ENCODE measurements at places on chromosomes 3 and 15. TPM values are rescaled to one million over a fixed set of nuclear protein-coding genes. Genes with fewer than 3 reads are reported as not detected.

DNA sequence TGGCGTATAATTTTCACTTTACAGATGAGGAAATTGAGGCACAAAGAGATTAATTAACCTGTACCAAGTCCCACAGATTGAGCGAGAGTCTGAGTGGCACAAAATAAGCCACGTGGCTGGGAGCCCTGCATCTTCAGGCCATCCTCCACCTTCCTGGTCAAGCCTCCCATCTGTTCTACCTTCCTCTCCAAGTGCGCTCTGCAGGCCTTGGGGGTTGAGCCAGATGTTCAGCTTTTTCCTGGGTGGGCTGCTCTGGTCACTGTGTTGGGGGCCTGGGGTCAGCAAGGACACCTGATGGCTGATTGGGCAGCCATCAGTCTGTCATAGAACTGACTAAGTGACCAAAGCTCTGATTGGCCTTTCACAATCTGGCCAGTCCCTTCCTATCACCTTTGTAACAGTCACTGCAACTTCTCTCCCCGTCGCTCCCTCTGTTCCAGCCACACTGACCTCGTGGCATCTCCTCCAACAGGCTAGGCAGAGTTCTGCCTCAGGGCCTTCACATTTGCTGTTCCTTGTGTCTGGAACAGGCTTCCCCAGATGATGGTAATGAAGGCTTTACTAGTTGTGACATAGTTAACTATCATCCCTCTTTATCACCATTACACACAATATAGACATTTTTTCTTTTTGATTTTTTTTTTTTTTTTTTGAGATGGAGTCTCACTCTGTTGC is 46.8 kb downstream of the SCN5A start:
- H3K4me3 ChIP-seq = no peak overlapping the region
- DNase-seq = no peak
- H3K4me1 ChIP-seq = no peaks in the 10 kb centered on the region
- no peak overlapping the region for H3K27ac ChIP-seq
- H3K27me3 ChIP-seq = no peaks in the 10 kb centered on the region

GRCh38 chr3:27345959-27346865 is 23.0 kb downstream of the NEK10 start:
- no peak overlapping the region for H3K27ac ChIP-seq
- H3K27me3 ChIP-seq = no peaks in the 10 kb centered on the region
- no peaks in the 10 kb centered on the region for H3K36me3 ChIP-seq
- no peak overlapping the region for H3K4me3 ChIP-seq
- no peak for DNase-seq
- no peaks in the 10 kb centered on the region for H3K4me1 ChIP-seq

DNA sequence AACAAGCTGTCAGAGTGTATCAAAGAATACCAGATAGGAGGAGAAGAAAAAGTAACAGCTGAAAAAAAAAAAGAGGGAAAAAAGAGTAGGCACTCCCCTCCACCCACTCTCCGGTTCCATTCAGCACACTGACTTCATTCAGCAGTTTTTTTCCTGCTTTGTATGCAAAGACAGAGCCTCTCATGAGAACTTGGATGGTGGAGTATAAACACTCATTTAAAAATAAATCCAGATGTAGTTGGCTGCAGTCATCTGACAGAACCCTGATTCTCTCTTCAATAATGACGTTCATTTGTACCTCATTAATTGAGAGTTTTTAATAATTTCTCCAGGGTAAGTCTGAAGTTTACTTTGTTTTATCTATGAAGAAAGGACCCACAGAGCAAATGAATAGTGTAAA is 81.0 kb downstream of the TMEM108 start:
- H3K36me3 ChIP-seq = no peaks in the 10 kb centered on the region
- no peak overlapping the region for H3K27ac ChIP-seq
- no peak for DNase-seq
- H3K4me1 ChIP-seq = no peaks in the 10 kb centered on the region
- H3K27me3 ChIP-seq = no peaks in the 10 kb centered on the region
- H3K4me3 ChIP-seq = no peak overlapping the region

DNA sequence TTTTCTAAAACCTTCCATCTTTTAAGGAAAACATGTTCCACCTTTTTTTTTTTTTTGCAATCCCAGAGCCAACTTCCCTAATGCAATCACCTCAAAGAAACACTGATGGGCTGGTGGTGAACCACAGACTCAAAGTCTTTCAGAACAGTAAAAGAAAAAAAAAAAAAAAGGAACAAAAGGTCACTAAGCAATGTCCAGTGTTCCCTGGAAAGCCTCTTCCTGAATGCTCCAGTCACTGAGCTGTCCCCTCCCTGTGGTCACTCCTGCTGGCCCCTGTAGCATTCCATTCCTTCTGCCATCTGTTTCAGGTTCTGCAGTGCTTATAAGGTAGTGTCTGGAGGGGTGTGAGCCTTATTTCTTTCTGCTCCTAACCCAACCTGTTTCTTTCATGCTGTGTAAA is 53.3 kb downstream of the AAGAB start:
- H3K36me3 ChIP-seq = peaks cover 50% of the 10 kb centered on the region
- H3K27ac ChIP-seq = no peak overlapping the region
- no peaks in the 10 kb centered on the region for H3K27me3 ChIP-seq
- peak; percentile 17 for DNase-seq

RTP4 gene
- polyA plus RNA-seq = 3.3 TPM

DNA sequence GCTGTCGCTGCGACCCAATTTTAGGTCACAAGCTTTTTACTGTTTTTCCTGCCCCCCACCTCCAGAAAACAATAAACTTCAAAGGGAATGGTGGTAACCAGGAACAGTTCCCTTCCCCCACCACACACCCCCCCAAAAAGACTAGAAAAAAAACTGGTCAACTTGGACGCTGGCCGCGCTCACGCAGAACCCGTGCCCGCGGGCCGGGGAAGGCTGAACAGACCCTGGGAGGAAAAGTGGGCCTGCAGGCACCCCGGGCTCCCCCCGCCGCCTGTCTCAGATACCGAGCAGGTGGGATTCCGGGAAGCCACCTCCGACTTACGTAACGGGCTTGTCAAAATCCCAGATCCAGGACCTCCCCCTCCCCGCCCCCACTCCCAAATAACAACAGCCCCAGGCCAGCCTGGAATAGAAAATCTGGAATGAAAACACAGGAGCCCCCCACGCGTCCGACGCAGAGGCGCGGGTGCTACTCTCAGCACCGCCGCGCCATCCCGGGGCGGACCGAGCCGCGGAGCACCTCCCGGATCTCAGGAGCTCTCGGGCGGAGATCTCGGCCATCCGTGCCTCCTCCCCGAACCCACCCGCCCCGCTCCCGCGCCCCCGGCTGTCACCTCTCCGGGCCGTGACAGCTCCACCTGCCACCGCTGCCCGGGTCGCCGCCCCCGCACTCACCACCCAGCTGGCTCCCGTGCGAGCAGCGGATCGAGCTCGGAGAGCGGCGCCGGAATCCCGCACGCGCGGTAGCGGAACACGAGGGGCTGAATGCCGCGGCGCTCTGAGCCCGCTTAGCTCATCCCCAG is 557 bp downstream of the DENND4A start:
- DNase-seq = peak; percentile 47
- H3K4me3 ChIP-seq = peak overlapping the region; percentile 92
- H3K27me3 ChIP-seq = no peaks in the 10 kb centered on the region
- H3K36me3 ChIP-seq = no peaks in the 10 kb centered on the region

DNA sequence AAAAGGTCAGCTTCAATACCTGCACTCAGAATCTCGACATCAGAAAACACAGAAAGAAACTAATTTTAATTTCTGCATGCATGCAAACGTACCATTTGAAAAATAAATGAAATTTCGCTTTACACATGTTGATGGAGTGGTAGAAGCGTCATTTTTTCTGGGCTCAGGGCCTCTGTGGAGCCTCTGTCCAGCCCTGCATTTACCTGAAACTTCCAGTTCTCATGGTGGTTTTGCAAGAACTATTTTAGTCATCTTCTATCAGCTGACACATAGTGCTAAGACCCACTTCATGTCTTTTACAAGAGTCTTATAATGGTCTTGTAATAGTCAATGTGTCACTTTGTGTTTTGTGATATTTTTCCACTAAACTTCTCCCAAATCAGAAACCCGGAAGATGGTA is 5.3 kb downstream of the KY start:
- no peak overlapping the region for H3K4me3 ChIP-seq
- H3K27ac ChIP-seq = no peak overlapping the region
- H3K4me1 ChIP-seq = peaks cover 2% of the 10 kb centered on the region
- no peaks in the 10 kb centered on the region for H3K36me3 ChIP-seq

DNA sequence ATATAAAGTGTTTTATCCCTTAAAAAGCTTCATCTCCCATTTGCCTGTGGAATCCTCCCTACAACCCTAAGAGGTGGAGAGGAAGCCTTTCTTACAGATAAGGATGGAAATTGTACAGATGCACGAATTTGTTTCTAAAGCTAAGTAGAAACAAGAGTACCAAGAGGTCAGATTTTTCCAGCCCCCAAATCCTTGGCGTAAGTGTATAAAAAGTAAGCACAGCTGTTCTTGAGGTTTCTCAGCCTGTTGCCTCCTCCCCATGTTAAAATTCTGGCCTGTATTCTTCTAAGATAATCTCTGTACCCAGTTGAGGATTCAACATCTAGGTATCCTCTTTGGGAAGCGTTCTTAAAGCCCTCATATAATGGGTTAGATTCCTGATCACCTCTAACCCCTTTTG is 34.9 kb downstream of the RAB7A start:
- no peak for DNase-seq
- no peaks in the 10 kb centered on the region for H3K27me3 ChIP-seq
- no peak overlapping the region for H3K4me3 ChIP-seq
- H3K27ac ChIP-seq = no peak overlapping the region
- peaks cover 43% of the 10 kb centered on the region for H3K4me1 ChIP-seq

GRCh38 chr3:56914646-56915045 is 112.9 kb upstream of the ARHGEF3 start:
- H3K27ac ChIP-seq = no peak overlapping the region
- no peaks in the 10 kb centered on the region for H3K36me3 ChIP-seq
- H3K4me3 ChIP-seq = no peak overlapping the region
- no peaks in the 10 kb centered on the region for H3K27me3 ChIP-seq

CFAP91 gene
- polyA plus RNA-seq = 0.14 TPM

CYP8B1 gene
- not detected for polyA plus RNA-seq

GRCh38 chr3:195084746-195085145 is 186.2 kb downstream of the XXYLT1 start:
- H3K27me3 ChIP-seq = no peaks in the 10 kb centered on the region
- peaks cover 6% of the 10 kb centered on the region for H3K4me1 ChIP-seq
- no peak overlapping the region for H3K4me3 ChIP-seq
- no peak for DNase-seq

Data from CD14-positive monocyte (primary cell).